Lung (tissue), 17 donors: ENCODE measurements at places on chromosomes 2 and 18.
A peak's percentile ranks its signal among the peaks of the same experiment; 100 is the strongest.

GRCh38 chr2:161570424-161571050 lies 53.7 kb upstream of the SLC4A10 start:
- no peaks in the 10 kb centered on the region for H3K4me1 ChIP-seq
- H3K4me3 ChIP-seq: no peak overlapping the region
- DNase-seq: no peak
- no peaks in the 10 kb centered on the region for H3K36me3 ChIP-seq
- H3K27ac ChIP-seq: no peak overlapping the region
- H3K27me3 ChIP-seq: no peaks in the 10 kb centered on the region

DNA sequence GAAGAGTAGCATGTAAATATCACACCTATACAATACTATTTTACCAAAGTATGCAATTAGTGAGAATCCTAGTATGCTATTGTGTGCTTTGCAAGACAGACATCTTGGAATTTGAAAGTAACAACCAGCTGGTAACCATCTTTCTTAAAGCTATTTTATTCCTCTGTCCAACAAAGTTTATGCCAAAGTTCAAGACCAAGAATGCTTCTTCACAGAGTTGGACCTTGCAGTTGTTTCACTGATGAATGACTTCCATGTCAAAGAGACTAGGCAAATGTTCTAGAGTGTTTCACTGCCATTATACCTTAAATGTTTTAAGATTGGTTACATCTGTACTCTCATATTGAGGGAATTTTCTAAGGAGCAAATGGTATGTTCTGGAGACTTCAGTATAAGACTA lies 215.2 kb upstream of the CRIM1 start:
- H3K27ac ChIP-seq: no peak overlapping the region
- H3K36me3 ChIP-seq: no peaks in the 10 kb centered on the region
- no peak overlapping the region for H3K4me3 ChIP-seq
- H3K27me3 ChIP-seq: peaks cover 2% of the 10 kb centered on the region
- H3K4me1 ChIP-seq: no peaks in the 10 kb centered on the region

DNA sequence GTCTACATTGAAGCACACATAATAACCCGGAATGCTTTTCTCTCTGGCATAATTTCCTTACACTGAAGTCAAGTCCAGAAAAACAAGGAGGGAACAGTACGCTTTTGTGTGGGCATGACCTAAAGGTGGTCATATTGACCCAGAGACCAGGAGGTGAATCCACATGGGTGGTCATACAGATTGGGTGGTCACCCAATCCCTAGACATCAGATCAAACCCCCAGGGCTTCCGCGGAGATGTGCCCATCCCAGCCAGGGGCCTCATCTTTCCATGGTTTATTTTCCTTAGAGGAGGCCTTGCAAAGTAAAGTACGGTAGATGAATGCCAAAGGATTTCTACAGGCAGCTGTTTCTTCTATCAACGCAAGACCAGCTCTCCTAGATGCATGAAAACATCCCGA lies 38.8 kb downstream of the FAM168B start:
- no peaks in the 10 kb centered on the region for H3K4me1 ChIP-seq
- no peak overlapping the region for H3K4me3 ChIP-seq
- H3K36me3 ChIP-seq: peaks cover 44% of the 10 kb centered on the region
- no peak for DNase-seq

- H3K36me3 ChIP-seq: no peaks in the 10 kb centered on the region
- H3K27ac ChIP-seq: no peak overlapping the region
- no peaks in the 10 kb centered on the region for H3K27me3 ChIP-seq
- H3K4me3 ChIP-seq: no peak overlapping the region
- H3K4me1 ChIP-seq: peaks cover 12% of the 10 kb centered on the region
These were observed 140.2 kb upstream of the ID2 start for GRCh38 chr2:8541636-8542035.

GRCh38 chr2:23235292-23235691 lies 149.7 kb upstream of the KLHL29 start:
- H3K4me1 ChIP-seq: no peaks in the 10 kb centered on the region
- no peaks in the 10 kb centered on the region for H3K27me3 ChIP-seq
- no peak overlapping the region for H3K27ac ChIP-seq
- no peak overlapping the region for H3K4me3 ChIP-seq

DNA sequence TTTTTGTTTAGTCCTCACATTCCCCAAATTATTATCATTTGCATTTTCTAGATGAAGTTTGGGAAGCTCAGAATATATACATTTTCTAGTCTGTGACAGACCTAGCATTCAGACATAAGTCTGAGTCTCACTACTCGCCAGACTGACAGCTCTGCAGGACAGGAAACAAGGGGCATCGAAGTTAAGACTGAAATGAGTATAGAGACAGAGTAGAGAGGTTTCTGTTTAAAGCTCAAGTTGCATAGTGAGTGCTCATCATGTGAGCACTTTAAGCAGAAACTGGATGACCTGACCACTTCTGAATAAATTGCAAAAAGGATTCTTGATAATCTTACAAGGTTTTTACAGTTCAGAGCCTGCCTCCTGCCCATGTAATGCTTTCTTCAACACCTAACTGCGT lies 1.1 kb downstream of the HADHB start:
- peak overlapping the region; percentile 76 for H3K4me3 ChIP-seq
- no peaks in the 10 kb centered on the region for H3K27me3 ChIP-seq
- DNase-seq: no peak
- H3K27ac ChIP-seq: peak overlapping the region; percentile 98
- no peaks in the 10 kb centered on the region for H3K36me3 ChIP-seq

- no peak for DNase-seq
- peaks cover 66% of the 10 kb centered on the region for H3K27me3 ChIP-seq
- H3K27ac ChIP-seq: peak overlapping the region; percentile 99
- H3K4me3 ChIP-seq: no peak overlapping the region
- no peaks in the 10 kb centered on the region for H3K36me3 ChIP-seq
These were observed 7.4 kb downstream of the ZEB2 start for GRCh38 chr2:144512470-144512869.

- H3K4me1 ChIP-seq: no peaks in the 10 kb centered on the region
- H3K27me3 ChIP-seq: no peaks in the 10 kb centered on the region
- no peak overlapping the region for H3K4me3 ChIP-seq
- DNase-seq: no peak
- no peak overlapping the region for H3K27ac ChIP-seq
These were observed 11.9 kb upstream of the APCDD1 start for GRCh38 chr18:10442551-10442971.

DNA sequence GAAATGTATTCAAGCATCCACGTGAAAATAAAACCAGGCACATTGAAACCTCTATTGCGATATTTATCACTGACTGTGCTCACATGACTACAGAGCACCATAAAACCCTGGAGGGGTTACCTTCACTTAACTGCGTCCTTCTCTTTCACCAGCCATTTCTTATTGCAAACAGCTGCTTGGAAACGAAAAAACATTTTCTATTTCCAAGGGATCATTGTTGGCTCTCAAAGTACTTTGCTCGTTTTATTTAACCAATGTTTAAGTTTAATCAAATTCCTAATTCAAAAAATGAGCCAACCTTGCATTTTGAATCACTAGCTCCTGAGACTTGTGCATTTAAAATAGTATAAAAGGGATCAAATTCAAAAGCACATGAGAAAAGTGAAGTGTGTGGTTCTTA lies 134.4 kb downstream of the OSR1 start:
- H3K27ac ChIP-seq: no peak overlapping the region
- no peak for DNase-seq
- H3K4me1 ChIP-seq: no peaks in the 10 kb centered on the region
- H3K27me3 ChIP-seq: no peaks in the 10 kb centered on the region
- H3K4me3 ChIP-seq: no peak overlapping the region

- H3K4me1 ChIP-seq: no peaks in the 10 kb centered on the region
- H3K4me3 ChIP-seq: no peak overlapping the region
- H3K36me3 ChIP-seq: peaks cover 58% of the 10 kb centered on the region
These were observed 211.2 kb downstream of the NAPG start for GRCh38 chr18:10736984-10737383.

DNA sequence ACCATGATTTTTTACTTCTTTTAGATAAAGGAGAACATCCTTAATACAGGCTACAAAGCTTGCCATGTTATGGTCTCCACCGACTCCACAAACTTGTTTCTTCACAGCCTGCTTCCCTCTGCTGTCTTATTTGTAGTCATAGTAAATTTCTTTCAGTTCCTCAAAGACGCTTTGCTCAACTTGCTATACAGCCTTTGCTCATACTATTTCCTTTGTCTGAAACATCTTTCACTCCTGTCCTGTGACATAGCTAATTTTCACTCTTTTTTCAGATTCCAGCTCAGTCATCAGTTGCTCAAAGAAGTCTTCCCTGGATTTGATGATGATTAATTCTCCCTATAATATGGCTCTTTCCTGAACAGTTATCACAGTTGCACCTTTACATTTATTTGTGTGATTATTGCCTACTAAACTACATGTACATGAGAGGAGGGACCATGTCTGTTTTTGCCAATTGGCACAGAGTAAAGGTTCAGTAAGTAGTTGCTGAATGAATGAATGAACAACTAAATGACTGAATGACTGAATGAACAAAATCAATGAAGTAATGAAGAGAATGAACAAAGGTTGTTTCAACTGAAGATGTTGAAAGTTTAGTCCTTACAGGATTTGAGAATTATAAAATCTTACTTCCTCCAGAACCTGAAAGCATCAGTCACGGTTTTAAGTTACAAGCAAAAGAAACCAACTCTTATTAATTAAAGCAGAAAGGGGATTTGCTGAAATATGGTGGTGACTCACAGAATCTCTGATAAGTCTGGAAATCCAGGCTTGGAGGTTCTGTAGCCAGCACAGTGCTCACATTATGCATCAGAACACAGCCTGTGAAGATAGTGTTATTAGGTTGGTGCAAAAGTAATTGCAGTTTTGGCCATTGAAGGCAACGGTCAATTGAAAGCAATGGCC lies 186.4 kb upstream of the FAM98A start:
- no peaks in the 10 kb centered on the region for H3K36me3 ChIP-seq
- no peaks in the 10 kb centered on the region for H3K4me1 ChIP-seq
- no peak for DNase-seq
- no peak overlapping the region for H3K4me3 ChIP-seq

DNA sequence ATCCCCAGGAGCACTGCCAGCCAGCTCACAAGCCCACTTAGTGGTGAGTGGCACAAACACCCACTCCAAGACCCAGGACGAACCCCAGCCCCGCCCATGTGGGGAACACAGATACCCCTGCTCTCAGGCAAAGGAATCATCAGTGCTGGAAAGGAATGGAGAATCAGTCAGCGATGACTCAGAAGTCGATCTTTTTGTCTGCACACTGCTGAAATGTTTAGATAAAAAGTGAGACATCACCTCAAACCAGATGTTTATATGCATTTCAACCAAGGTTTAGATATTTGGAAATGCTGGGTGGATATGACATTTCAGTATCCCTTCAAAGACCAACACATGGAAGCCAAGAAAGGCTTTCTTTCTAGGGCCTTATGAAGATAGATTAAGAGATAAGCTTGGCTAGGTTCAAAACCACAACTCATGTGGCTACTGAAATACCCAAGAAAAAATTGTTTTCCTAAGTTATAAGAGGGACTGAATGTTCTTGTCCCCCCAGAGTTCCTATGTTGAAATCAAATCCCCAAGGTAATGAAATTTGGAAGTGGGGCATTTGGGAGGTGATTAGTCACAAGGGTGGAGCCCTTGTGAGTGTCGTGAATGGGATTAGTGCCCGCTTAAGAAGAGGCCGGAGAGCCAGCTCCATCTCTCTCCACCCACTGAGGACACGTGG lies 43.7 kb downstream of the POU3F3 start:
- no peaks in the 10 kb centered on the region for H3K36me3 ChIP-seq
- peaks cover 2% of the 10 kb centered on the region for H3K27me3 ChIP-seq
- H3K4me3 ChIP-seq: no peak overlapping the region
- DNase-seq: no peak
- no peak overlapping the region for H3K27ac ChIP-seq
- H3K4me1 ChIP-seq: no peaks in the 10 kb centered on the region

DNA sequence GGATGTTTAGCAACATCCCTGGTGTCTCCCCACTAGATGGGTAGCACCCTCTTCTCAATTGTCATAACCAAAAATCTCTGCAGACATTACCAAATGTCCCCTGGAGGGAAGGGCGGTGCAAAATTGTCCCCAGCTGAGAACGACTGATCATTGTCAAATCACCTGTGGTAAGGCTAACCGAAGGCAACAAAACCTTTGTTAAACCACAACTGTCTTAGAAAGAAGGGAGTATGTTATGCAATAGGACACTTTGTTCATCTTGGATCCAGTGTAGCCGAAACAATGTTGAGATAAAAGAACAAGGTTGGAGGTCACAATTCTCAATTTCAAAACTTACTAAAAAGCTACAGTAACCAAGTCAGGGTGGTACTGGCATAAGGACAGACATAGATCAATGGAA lies 50.3 kb upstream of the ST3GAL5 start:
- no peaks in the 10 kb centered on the region for H3K36me3 ChIP-seq
- no peak overlapping the region for H3K4me3 ChIP-seq
- no peaks in the 10 kb centered on the region for H3K27me3 ChIP-seq
- H3K27ac ChIP-seq: no peak overlapping the region

DNA sequence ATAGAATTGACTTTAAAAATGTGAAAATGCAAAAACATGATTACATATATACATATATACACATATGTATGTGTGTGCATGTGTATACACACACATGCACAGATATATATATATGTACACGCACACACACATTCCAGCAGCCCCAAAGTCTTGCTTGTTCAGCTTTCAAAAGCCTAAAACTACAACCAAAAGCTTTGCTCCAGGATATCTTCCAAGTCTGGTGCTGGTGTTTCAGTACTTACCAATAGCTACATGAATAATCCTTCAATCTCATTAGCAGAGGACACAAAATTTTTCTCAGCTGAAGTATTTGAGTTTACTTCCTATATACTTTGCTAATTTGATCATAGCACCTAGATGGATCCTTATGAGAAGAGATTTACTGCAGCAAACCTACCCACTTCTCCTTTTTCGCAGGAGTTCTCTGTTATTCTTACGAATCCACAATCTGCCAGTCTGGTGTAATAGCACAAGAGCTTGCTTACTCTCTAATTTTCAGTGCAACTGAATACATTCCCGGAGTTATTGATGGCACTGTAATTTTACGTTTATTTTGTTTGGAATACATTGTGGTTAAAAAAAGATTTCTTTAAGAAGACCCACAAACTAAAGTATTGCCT lies 553.3 kb downstream of the ARHGAP15 start:
- no peak overlapping the region for H3K27ac ChIP-seq
- no peaks in the 10 kb centered on the region for H3K36me3 ChIP-seq
- DNase-seq: no peak
- peaks cover 12% of the 10 kb centered on the region for H3K4me1 ChIP-seq
- no peaks in the 10 kb centered on the region for H3K27me3 ChIP-seq
- H3K4me3 ChIP-seq: no peak overlapping the region

DNA sequence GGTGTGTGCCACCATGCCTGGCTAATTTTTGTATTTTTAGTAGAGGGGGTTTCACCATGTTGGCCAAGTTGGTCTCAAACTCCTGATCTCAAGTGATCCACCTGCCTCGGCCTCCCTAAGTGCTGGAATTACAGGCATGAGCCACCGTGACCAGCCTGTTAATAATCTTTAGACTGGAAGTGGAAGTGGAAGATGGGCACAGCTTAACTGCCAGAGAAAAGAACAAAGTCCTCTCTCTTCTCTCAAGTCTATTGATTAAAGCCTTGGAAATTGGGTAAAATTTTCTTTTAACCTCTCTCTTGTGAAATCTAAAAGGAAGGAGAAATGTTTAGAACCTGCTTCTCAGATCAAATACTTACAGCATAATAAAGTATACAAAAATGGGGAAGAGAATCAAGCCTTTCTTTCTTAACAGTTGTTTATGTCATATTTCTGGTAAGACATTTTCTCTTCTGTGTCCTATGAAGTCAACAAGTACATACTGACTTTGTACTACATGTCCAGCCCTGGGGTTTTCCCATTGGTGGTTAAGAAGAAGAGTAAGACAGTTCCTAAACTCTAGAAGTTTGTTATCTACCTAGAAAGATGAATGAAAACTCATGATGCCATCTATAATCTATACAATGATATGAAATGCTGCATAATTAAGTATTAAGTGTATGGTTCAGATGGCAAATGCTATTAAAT lies 4.6 kb downstream of the TMEM169 start:
- no peaks in the 10 kb centered on the region for H3K36me3 ChIP-seq
- peaks cover 3% of the 10 kb centered on the region for H3K27me3 ChIP-seq
- no peak overlapping the region for H3K4me3 ChIP-seq
- no peaks in the 10 kb centered on the region for H3K4me1 ChIP-seq
